ENCODE measurements at places on chromosomes 13 and 19.

DNA sequence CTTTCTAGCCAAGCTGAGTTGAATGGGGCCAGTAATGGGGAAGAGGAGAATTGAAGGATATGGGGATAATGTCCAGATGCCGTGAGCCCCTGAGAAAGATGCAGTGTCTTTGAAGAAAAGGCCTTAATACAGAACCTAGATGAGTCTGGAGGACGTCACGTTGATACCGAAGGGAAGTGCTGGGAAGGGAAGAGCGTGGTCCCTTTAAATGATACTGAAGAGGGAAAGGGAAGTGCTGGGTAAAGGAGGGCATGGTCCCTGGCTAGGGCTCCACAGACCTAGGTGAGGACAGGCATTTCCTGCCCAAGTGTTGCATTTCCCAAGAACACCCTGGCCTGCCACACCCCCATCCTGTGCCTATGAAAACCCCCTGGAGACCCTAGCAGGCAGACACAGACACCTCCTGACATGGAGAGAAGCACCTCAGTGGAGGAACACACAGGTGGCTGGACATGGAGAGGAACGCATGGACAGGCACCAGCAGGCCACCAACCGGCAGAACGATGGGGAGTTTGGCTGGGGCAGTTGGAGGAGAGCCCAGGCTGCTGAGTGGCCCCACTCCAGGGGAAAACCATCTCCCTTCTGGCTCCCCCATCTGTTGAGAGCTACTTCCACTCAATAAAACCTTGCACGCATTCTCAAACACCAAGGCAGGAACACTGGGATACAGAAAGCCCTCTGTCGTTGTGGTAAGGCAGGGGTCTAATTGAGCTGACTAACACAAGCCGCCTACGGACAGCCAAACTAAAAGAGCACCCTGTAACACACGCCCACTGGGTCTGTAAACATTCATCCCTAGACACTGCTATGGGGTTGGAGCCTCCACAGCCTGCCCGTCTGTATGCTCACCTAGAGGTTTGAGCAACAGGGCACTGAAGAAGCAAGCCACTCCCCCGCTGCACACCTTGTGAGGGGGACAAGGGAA, 34.9 kb upstream of the POMP start:
- peak; percentile 8 for DNase-seq

GRCh38 chr13:88103824-88104223, 432.7 kb downstream of the SLITRK5 start:
- no peak for DNase-seq

GRCh38 chr19:31491242-31491641, 142.0 kb upstream of the TSHZ3 start:
- no peak for DNase-seq

- no peak for DNase-seq
Observed at GRCh38 chr19:2986951-2987524, 9.7 kb downstream of the TLE6 start.

- DNase-seq: no peak
Observed at GRCh38 chr13:98524793-98525192, 52.1 kb downstream of the STK24 start.

GRCh38 chr13:93173654-93174053, 53.0 kb upstream of the GPC6 start:
- DNase-seq: peak; percentile 3

DNA sequence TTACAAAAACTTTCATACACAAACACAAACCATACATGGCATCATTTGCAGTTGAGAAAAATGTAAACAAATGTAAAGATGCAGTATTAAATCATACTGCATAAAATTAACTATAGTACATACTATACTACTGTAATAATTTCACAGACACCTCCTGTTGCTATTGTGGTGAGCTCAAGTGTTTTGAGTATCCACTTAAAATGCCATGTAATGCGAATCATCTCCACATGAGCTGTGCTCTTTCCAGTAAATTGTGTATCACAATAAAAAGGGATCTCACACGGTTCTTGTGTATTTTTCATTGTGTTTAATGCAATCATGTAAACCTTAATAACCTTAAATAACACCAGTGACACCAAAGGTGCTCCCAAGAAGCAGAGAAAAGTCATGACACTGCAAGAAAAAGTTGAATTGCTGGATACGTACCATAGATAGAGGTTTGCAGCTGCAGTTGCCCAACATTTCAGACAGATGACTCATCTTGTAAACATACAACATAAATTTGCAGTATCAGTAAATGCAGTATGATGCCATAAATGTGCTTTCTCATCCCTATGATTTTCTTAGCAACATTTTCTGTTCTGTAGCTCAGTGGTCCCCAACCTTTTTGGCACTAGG, 166.6 kb downstream of the RAP2A start:
- DNase-seq: peak; percentile 55

DNA sequence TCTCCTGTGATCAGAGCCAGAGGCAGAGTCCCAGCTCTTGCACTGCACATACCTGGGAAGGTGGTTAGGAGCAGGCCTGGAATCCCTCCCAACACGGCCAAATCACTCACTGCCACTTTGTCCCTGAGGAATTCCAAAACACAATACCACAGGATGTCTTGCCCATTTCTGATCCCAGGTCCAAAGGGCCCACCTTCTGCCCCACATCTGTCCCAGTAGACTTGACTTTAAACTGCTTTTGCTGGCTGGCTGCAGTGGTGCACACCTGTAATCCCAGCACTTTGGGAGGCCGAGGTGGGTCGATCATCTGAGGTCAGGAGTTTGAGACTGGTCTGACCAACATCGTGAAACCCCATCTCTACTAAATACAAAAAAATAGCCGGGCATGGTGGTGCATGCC, 18.9 kb downstream of the ZNF536 start:
- DNase-seq: no peak

- no peak for DNase-seq
Observed at GRCh38 chr19:35585848-35586247, at the start of gene PMIS2. Gene PMIS2, plus strand, starts transcription at chr19:35586173. Its CDS starts 87 bp downstream, at chr19:35586260.

- DNase-seq: no peak
Observed at GRCh38 chr13:74021505-74021904, 112.7 kb downstream of the KLF12 start.

- DNase-seq: no peak
Observed at GRCh38 chr13:72120632-72121031, 253.6 kb upstream of the DACH1 start.

GRCh38 chr13:101354895-101355294, 61.4 kb downstream of the NALCN start:
- no peak for DNase-seq

DNA sequence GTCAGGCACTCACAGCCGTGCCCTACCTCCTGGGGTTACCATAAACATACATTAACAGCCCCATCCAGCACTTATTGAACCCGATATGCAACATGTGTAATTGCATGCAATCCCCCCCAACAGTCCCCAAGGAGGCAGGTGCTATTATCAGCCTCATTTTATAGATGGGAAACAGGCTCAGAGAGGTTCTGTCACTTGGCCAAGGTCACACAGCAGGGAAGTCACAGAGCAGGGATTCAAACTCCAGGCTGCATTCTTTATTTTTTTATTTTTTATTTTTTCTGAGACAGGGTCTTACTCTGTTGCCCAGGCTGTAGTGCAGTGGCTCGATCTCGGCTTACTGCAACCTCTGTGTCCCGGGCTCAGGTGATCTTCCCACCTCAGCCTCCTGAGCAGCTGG, 38.4 kb upstream of the TNFAIP8L1 start:
- DNase-seq: no peak

GRCh38 chr19:33302974-33303790, 848 bp upstream of the CEBPA start:
- DNase-seq: peak; percentile 47

GRCh38 chr19:35337097-35337983, 8.4 kb downstream of the CD22 start:
- no peak for DNase-seq

DNA sequence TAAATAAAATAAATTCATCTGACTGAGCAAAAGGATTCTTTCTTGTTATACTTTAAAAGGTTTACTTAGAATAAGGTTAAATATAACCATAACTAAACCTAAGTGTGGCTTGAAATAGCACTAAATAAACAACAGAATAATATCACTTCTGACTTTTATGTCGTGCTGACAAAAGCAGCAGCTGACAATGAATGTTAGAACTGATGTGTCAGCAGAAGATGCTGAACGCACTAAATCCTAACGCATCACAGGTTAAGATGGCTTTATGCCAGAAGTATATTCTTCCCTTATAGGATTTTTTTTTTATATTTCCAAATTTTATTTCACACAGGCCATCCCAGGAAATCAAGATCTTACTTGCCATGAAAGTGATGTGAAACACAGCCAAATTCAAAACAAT, 558.3 kb upstream of the NBEA start:
- DNase-seq: no peak

GRCh38 chr19:49148044-49148682, 7.0 kb downstream of the HRC start:
- no peak for DNase-seq

DNA sequence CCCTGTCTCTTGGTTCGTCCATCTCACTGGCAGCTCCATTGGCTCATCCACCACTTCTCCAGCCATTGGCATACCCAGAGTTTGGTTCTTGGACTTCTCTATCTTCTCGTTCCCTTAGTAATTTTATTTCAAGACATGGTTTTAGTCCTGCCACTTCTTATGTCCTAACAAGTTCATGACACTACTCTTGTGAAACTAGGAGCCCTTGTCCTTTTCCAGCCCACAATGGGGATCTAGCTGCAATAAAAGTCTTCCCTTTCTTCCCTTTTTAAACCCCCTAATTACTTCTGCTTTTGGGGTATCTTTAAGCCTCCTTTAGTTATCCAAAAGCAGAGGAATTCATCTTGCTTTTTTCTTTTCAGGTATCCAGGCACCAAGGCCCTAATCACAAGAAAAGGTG, 2.9 kb upstream of the RCBTB2 start:
- DNase-seq: no peak

DNA sequence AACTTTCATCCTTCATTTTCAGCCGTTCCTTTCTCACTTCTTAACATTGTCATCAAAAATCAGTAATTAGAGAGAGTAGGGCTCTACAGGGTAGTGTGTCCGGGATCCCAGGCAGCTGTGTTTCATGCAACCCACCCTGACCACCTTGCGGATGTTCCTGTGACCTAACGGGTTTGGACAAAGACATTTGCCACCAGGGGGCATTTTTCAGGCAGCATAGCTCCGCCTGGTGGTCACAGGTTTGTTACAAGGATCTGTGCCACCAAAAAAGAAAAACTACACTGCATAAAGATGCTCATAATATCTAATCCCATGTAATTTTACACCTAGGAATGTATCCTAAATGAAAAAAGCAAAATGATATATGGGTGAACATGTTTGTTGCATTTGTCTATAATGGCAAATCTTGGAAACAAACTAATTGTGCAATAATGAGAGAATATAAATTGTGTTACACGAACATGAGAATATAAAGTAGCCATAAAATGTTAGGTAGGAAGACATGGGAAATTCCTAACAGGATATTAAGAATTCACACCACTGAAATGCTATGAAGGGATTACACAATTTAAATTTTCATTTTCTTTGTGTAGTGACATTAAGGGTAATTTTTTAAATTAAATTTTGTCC, 123.0 kb downstream of the SLC7A1 start:
- DNase-seq: peak; percentile 61

DNA sequence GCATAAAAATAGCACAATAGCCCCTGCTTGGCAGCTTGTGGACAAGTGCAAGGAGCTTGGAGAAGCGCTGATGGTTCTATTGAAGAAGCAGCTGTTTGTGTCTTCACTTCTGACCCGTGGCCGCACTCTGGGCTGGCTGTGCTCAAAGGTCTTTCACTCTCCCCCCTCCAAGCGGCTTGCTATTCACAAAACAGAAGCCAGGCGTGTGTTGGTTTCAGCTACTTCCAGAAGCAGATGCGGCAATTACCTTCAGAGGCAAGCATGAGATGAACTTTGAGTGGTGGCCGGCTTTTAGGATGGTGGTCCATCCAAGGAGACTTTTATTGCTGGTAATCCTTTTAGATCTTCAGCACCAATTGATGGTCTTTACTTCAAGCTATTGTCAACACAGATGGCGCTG, 188.5 kb upstream of the ARGLU1 start:
- no peak for DNase-seq

- DNase-seq: peak; percentile 67
Observed at GRCh38 chr19:31066385-31066784, 282.9 kb downstream of the TSHZ3 start.

- no peak for DNase-seq
Observed at GRCh38 chr13:78015782-78016181, 97.2 kb upstream of the EDNRB start.

GRCh38 chr13:66501181-66501580, 729.0 kb downstream of the PCDH9 start:
- peak; percentile 4 for DNase-seq

- DNase-seq: peak; percentile 28
Observed at GRCh38 chr19:40356681-40357595, 8.4 kb downstream of the PLD3 start.

DNA sequence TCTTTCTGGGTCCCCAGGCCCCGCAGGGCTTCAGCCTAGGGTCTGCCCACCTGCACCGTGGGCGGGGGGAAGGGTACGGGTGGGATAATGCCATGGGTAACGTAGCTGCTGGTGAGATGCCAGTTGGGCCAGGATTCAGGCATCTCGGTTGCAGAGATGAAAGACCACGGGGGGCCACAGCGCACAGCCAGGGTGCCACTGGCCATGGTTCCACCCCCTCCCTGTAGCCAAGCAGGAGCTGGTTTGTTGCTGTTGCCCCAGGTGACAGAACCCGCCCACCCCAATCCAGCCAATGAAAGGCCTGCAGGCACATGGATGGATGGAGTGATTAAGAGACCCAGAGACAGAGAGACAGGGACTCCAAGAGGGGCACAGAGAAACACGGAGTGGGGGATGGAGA, 1.0 kb upstream of the CGB7 start:
- DNase-seq: peak; percentile 53

DNA sequence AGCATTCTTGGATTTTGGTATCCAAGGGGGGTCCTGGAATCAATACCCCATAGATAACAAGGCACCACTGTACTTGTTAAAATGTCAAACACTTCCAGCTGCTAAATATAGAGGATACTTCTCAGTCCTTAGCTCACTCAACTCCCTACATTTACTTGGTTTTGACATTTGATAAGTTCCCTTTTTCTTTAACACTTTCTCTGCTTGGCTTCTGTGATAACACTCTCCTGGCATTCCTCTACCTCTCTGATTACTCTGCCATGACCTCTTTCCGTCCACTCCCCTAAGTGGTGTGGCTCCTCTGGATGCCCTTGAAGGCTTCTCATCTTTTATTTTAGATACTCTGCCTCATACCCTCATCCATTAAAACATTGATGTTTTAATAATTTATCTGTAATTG, 65.2 kb downstream of the MICU2 start:
- no peak for DNase-seq

DNA sequence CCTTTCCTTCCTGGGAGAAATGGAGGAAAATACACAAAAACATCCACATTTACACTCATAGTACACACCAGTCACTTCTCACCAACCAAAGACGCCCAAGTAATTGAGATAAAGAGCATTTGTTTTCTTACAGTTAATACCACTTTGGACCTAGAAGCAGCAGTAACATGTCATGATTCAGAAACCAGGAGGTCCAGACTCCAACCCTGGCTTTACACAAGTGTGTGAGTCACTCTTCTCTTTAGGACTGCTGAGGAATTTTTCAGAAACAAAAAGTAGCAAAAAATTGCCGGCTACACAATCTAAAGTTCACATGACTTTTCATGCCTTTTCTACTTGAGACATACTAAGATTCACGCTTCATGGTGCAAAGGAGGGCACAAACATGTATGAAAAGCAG, 42.1 kb downstream of the TUBGCP3 start:
- DNase-seq: peak; percentile 70

GRCh38 chr13:68030152-68030809, 800.1 kb upstream of the PCDH9 start:
- DNase-seq: no peak

Data from AG10803 (cell line).